ENCODE measurements at places on chromosomes 4 and X.
A peak's percentile ranks its signal among the peaks of the same experiment; 100 is the strongest.

GRCh38 chr4:115110191-115111181 lies 2.9 kb downstream of the NDST4 start:
- DNase-seq: no peak

GRCh38 chr4:6423575-6423974 lies 48.8 kb downstream of the PPP2R2C start:
- DNase-seq: no peak

- no peak for DNase-seq
Measured at GRCh38 chr4:166324321-166324720, 451.3 kb downstream of the TLL1 start.

DNA sequence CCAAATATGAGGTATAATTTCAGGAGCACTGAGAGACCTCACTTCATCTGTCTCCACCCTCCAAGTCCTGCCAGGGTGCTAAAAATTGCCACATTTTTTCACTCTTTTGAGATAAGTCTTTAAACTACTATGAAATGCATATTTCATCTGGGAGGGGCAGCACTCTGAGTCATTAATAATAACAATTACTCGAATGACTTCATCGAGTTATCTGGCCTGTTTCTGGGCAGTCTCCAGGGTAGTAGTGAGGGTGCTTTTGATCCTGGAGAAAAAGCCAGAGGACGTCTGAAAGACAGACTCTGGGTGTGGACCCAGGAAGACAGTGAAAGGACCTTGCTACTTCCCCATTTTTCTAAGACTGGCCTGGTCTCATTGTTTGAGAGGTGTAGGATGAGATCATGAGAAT lies 42.3 kb upstream of the SRD5A3 start:
- DNase-seq: no peak

DNA sequence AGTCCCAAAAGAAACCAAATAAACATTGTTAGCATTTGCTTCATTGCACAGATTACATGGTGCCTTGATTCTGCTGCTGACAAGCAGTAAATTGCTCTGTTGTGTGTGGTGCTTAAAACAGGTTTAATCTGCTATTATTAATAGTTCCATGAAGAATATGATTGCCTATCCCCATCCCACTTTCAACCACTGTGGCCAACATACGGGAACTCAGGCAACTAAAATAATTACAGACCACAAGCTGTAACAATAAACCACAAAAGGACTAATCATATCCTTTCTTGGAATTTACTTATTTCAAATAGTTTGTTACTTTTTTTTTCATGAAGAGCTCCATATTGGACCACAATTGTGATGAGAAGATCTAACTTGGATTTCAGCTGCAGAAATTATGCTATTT lies 131.5 kb downstream of the PACRGL start:
- no peak for DNase-seq

DNA sequence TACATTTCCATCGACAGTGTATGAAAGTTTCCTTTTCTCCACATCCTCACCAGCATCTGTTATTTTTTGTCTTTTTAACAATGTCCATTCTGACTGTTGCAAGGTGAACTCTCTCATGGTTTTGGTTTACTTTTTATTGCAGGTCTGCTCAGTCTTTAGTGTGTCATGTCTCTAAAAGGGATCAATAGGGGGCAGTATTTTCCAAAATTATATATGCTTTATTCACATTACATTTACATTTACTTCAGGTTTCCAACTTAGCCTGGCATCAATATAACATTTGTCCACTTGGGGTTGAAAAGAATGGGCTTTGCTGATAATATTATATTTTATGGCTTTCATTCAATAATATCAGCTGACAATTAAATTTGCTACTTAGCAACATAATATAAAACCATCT lies 265.0 kb upstream of the SLITRK2 start:
- DNase-seq: no peak

DNA sequence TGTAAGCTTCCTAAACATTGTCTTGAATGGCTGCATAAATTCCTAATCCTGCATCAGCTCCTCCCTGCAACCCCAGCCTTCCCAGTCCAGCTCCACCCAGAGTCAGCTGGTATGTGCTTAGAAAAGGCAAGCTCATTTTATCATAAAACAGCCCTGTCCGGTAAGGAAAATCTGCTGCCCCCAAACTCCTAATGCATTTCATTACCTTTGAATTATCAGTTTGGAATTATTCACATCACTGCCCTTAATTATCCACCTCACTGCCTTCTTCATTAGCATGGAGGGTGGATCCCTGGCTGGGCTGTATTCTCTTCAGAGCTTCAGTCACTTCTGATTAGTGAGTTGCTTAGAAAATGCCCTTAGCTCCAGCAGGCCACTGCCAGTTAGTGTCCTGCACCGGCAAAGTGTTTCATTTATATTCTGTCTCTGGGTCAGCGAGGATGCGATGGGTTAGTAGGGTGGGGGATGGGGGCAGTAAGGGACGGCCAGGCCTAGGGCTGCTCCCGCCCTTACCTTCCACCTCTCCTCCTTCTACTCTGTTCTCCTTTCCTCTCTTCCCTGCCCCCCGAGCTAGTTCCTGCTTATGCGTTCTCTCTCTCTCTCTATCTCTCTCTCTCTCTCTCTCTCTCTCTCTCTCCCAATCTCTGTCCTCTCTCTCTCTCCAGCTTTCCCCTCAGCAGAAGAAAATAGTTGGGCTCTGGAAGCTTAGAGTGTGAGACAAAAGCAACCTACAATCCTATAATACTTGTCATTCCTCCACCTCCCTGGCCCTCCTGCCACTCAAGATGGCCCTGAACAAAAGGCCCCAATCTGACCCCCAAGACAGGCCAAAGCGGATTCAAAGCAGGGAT lies 174.8 kb upstream of the KLF3 start:
- no peak for DNase-seq

GRCh38 chr4:144655491-144655890 lies 9.5 kb downstream of the HHIP start:
- no peak for DNase-seq

DNA sequence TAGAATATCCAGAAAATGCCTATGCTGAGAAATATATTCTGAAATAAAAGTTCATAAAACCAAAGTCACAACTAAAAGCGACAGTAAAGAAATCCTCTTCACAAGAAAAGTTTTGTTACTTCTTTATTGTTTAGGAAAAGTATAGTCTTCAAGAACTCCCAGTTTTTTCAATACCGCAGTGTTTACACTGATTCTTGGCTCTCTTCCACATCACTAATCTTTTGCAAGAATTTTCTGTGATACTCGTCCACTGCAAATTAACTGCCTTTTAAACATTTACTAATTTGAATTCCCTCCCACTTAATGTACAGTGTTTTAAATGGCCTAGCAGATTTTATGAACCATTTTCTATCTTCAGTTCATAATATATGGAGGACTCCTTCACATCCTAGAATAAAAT lies 65.1 kb downstream of the HPGDS start:
- no peak for DNase-seq

DNA sequence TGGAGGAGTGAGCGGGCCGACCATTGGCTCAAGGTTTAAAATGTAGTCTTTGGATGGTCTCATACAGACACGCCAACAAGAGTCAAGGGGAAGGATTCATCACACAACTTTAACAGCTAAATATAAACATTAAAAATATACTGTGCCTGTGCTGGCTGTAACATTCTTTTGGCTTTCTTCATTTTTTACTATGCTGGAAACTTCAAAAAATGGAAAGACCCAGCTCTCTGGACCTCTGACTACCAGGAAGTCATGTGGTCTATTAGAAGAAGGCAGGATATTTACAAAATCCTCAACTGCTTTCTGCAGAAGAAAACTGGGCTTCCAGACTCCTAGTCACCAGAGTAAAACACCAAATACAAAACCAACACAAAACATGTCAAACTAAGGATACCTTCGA lies 49.8 kb upstream of the KLF3 start:
- DNase-seq: no peak

- no peak for DNase-seq
Measured at GRCh38 chr4:107261241-107261874, 225.2 kb upstream of the DKK2 start.

DNA sequence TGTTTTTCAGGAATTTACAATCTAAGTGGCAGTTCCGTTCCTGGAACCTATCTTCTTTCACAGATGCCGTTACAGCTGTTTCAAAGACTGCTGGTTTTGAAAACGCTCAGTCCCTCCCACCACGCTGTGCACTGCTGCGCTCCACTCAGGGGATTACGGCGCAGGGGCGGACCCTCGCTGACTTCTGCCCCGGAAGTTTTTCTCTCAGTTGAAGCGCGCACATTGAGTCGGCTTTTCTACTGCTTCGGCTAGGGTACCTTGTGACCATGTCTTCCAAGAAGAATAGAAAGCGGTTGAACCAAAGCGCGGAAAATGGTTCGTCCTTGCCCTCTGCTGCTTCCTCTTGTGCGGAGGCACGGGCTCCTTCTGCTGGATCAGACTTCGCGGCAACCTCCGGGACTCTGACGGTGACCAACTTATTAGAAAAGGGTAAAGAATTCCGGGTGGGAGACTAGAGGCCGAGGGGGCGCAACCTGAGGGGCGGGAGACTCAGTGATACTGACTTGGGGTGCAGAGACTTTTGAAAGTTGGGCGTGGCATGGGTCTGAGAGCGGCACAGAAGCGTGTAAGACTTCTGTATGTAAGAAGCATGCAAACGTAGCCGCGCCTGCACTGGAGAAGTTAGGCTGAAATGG lies 597 bp upstream of the NUDT6 start:
- peak; percentile 70 for DNase-seq

DNA sequence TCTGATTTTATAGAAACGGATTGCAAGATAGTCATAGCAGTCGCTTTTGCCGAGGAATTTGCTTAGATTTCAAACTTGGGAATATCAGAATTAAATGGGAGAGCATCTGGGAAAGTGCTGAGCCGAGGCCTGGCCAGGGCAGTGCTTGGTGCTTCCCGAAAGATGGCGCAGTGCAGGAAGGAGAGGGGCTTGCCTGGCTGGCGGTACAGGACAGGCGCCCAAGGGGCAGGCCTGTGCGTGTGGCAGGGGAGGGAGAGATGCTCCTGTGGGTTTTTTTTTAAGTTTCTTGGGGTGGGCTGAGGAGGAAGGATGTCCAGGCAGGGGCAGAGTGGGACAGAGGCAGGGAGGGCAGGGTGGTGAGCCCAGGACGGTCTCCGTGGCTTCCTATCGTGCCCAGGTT lies 241.1 kb downstream of the AFAP1 start:
- DNase-seq: no peak

DNA sequence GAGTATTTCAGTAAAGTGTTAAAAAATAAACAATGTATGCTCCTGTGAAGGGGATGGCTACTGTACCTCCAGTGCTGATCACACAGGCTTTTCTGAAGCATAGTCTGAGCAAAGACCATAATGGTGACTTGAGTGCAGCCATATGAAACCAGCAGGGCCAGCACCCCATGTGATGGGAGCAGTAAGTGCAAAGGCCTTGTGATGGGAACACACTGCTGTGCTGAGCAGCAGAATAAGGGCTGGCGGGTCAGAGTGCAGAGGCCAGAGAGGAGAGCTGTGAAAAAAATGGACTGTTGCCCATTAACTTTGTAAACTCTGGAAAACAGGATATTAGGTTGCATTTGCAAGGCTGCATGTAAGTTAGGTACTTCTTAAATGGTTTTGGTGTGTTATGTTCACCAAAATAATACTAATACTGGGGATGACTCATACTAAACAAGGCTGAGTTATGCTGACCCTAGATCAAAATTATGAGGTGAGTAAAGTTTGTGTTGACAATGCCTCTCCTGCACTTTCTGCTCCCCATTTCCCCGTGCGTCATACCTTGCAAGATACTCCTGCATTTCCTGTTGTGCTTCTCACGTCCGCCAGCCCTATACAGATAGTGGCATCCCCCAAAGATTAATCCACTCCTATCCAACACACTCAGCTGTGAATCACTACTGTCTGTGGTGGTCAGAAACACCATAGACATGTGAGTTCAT lies 67.0 kb upstream of the FAM9A start:
- no peak for DNase-seq

DNA sequence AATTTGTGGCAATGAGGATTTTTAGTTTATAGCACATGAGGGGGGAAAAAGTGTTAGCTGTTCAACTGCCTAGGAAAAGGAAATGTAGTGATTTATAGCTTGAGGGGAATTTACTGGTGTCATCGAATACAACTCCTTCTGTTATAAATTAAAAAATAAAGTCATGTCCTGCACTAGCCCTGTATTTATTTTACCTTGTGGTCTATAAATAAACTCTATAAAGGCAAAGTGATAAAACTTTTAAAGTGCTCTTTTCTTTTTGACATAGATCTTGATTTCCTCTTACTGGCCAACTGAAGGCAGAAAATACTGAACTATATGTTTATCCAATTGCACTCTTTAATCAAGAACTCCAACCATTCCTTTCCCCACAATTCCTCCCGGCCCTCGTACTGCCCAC lies 672.1 kb upstream of the SLIT2 start:
- no peak for DNase-seq

- DNase-seq: no peak
Measured at GRCh38 chrX:18617407-18617750, 54.5 kb downstream of the RS1 start.

DNA sequence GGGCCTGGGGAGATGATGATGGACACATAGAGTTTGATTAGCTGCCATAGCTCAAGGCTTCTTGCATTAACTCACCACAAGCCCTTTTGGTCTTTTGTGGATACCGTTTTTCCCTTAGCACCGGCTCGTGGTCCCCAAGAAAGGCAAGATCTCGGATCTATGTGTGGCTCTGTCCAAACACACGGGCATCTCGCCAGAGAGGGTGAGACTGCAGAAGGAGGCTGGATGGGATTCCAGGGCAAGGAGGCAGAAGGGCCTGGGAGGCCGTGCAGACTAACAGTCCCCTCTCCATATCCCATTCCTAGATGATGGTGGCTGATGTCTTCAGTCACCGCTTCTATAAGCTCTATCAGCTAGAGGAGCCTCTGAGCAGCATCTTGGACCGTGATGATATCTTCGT lies 9.5 kb downstream of the USP11 start:
- DNase-seq: no peak

GRCh38 chr4:172352356-172352755 lies 539.2 kb downstream of the GALNTL6 start:
- DNase-seq: no peak

DNA sequence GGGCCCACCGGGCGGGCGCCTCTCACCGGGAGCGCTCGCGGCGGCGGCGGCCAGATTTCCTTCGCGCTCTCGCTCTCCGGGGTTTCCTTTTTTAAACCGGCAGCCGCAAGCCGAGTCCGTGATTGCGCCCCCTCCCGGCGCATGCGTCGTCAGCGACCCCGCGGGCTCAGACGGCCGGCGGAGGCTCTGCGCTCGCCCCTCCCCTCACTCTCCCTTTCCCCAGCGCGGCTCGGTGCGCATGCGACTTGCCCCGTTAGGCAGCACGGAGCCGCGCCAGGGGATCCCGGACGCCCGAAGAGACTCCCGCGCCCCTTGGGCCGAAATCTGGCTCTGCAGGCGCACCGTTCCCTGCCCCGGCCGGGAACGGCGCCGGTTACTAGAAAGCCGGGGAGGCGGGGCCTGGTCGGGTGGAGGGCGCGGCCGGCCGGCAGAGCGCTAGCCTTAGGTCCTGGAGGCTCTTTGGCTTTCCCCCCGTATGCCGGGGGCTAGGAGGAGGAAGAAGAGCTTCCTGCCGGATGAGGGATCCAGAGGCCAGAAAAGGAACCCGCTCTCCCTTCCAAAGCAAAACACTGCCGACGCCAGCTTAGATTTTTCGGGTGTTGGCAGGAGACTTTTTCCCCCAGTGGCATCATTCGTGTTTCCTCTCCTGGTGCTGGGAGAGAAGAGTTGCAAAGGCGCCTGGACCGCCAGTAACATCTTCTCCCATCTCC lies at the start of gene CLOCK:
TSS of gene CLOCK (minus strand) at position 154 of the 710 bp plus-strand sequence. CDS start 64,124 bp downstream, outside the sequence.
- peak; percentile 76 for DNase-seq

All from stimulated activated CD4-positive, alpha-beta T cell treated with anti-CD3 and anti-CD28 coated beads, Interleukin-15, amount 100 ng/mL, for 1 hour (primary cell).